ENCODE measurements at places on chromosomes 4 and X. TPM values are rescaled to one million over a fixed set of nuclear protein-coding genes. Genes with fewer than 3 reads are reported as not detected.
A peak's percentile ranks its signal among the peaks of the same experiment; 100 is the strongest.

DNA sequence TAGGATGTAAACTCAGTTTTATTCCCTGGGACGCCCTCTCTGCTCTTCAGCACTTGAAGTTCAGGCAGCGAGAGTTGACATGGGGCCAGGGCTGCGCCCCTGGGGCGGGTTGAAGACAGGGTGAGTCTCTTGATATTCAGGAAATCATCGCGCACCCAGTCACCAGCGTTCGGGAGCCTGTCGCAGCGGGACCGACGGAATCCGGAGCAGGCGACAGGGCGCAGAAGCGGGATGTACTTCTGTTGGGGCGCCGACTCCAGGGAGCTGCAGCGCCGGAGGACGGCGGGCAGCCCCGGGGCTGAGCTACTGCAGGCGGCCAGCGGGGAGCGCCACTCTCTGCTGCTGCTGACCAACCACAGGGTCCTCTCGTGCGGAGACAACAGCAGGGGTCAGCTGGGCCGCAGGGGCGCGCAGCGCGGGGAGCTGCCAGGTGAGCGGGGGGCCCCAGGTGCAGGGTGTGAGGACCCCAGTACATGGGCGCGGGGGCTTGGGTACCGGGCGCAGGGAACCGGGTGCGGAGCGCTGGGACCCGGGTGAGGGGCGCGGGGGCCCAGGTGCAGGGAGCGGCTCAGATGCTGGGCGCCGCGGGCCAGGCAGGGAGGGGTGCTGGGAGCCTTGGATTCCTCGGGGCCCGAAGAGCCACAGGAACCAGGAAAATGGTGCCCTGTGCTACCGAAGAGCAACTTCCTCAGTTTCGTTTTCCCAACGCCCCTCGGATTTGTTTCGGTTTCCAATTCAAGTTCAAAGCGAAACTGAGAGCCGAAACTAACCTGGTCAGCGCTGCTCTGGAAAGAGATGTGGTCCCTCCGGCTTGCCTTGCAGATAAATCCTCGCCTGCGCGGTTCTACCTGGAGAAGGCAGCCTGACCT, at the start of gene HERC6:
HERC6 (plus strand) TSS at position 162 of the 869 bp plus-strand sequence; CDS start at position 232, 70 bp downstream.
- DNase-seq = peak; percentile 88

DNA sequence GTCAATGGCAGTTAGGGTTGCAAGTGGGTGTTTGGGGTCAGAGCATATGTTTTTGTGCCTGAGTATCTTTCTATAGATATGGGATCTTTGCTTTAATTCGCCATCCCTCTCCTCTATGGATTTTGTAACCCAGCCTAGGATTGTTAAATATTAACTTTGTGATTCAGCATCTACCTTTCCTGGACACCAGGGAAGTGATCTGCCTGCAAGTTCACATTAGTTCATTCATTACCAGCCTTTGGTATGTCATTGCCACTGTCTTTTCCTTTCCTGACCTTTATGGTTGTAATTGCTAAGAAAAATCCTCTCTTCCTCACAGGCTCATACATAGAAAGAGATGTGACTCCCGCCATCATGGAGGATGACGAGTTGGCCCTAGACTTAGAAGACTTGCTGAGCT, 73.8 kb downstream of the KIT start:
- DNase-seq = peak; percentile 64

- peak; percentile 58 for DNase-seq
Measured at GRCh38 chr4:5381961-5382441, 326.4 kb downstream of the EVC2 start.

DNA sequence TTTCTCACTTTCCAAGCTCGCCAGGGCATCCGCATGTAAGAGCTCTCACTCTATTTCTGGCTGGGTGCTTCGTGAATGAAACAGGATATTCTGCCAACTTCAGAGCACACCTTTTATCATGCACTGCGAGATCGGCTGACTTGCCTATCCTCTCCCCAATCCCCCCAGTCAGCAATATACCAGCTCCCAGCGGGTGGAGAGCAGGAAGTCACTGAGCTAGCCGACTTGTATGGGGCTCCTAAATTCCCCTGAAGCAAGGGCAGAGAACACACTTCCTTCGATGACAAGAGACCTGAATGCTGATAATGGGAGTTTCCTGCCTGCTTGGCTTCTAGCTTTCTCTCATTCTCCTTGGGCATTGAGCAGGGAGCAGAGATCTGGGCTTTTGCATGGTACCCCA, 33.8 kb upstream of the MAMLD1 start:
- no peak for DNase-seq

DNA sequence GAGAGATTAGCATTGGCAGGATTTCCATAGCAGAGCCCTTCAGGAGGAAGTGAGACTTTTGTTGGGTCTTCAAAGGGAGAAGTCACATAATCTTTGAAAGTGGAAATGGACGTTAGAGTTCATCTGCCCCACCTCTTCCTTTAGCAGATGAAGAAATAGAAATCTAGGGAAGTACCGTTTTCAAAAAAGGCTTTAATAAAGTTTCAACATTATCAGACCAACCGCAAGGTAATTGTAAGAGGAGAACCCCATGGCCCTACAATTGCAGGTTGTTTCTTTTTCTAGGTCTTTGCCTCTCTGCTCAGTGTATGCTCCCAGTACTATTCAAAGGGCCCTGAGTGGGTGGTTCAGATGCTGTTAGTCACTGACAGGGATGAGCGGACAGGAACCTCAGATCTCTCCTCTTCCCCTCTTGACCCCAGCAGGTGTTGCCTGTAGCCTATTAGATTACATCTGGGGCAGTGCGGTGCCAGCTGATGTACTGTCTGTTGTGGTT, 48.6 kb upstream of the AP1S2 start:
- peak; percentile 15 for DNase-seq

DNA sequence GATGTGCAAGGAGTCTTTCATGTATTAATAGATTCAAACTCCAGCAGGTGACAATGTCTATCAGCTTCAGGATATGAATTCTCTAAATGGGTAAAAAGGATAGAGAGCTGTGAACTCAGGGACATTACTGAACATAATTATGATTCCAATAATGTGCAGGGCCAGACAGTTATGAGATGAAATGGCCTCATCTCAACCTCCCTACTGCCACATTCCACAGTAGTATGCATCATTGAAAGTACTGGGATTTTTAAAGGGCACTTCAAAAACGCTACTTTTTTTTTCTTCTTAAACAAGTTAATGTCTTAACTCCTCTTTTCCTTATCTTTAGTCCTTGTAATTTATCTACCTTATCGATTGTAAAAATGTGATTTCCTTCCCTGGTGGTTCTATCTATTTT, 202.0 kb downstream of the APBB2 start:
- DNase-seq = no peak

DNA sequence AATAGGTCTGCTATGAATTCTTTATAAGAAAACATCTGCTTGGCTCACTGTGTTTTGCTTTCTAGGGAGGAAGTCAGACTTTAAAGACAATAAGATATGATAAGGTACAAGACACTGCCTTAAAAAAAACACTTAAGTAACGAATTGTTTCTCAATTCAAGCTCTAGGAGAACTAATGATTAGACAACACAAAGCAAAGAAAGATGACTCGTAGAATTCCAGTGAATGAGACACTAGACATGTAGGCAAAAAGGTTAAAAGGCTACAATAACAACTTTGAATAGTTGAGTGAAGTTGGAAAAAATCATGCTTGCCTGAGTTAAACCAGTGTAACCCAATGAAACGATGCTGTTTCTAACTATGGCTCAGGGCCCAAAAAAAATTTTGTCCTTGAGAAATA, 344.4 kb upstream of the ACTRT1 start:
- peak; percentile 70 for DNase-seq

- DNase-seq = no peak
Measured at GRCh38 chr4:188930822-188931221, 791.6 kb downstream of the TRIML1 start.

GRCh38 chrX:153767674-153768055, 3.6 kb downstream of the PLXNB3 start:
- DNase-seq = no peak

- peak; percentile 38 for DNase-seq
Measured at GRCh38 chrX:3651277-3651676, 62.2 kb downstream of the PRKX start.

DNA sequence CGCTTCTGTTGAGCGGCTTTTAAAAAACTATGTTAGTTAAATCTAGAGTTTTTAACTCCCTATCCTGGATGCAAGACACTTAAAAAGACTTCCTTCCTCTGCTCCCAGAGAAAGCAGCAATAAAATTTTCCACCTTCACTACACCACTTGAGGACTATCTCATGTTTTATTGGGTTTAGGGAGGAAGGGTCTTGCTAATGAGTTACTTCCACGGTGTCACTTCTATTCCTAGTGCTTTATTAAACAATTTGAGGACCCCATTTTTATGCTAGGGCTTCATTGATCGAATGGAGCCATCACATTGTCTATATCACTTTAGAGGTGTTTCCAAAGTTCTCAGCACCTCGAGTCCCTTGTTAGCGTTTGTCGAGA, 3.7 kb upstream of the STIM2 start:
- no peak for DNase-seq

DNA sequence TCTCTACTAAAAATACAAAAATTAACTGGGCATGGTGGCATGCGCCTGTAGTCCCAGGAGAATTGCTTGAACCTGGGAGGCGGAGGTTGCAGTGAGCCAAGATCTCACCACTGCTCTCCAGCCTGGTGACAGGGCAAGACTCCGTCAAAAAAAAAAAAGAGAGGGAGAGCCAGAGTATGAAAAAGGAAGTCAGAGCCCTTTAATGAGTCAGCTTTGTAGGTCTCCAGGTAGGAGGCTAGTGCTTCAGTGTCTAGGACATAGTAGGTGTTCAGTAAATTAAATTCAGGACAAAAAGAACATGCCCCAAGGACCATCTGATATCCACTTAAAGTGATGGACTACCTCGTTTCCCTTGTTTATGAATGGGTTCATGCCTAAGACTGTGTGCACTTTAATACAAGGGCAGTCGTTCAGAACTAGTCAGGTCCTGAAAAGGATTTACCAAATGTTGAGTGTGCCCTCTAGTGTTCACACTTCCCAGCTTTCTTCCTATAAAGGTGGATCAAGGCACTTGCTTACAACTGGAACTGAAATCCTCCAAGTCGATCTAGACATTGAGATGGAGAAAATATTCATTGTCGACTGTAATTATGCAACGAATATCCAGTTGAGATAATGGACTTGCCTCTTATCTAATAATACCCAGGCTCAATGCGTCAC, 29.0 kb downstream of the F9 start:
- peak; percentile 68 for DNase-seq

DNA sequence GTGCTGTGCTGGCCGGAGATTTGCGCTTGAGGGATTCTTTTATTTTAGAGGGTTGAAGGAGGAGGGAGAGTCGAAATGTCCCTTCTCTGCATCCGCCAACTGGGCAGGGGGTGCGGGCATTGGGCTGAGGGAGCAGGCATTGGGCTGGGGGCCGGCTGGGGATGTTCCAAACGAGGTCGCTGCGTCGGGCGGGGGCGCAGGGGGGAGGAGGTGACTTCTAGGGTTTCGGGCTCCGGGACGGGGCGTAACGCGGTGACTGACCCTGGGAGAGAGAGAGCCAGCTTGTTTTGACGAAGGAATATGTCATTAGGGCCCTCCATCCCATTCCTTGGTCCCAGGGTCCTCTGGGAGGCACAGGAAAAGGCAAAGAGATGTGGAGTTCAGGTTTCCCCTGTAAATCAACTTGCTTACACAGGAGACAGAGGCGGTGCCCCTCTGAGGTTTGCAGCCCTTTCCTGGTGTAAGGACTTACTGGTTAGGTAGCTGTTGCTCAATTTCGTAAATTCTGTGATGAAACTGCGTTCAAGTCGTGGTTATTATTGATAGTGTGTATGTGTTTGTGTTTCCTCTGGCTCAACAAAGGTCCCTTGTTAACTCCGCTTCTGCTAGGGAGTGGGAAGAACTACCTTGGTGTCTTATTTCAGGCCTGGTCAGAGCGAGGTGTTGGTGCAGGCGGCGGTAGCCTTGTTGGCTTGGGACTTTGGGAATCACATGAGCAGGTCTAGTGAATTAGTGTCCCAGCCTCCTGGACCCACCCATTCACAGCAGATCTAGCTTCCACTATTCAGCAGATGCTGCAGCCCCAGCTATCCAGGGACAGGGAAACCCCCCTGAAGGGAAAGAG, 716 bp downstream of the FHIP1A start:
- peak; percentile 76 for DNase-seq

DNA sequence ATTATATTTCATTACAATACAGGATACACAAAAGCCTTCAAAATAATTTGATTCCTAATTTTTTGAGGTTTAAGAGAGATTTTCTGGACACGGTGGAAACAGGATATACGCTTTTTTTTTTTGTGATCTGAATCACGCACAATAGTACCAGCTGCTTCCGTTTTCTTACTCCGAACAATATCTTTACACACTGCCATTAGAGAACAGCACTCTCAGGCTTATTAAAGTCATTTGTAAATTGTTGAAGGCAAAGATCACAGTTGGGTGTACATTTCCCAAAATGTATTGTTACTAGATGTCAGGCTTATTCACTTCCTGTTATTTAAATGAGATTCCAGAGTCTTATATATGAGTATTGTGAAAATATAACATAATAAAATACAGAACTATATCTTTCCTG, 71.5 kb downstream of the TMEM47 start:
- no peak for DNase-seq

DNA sequence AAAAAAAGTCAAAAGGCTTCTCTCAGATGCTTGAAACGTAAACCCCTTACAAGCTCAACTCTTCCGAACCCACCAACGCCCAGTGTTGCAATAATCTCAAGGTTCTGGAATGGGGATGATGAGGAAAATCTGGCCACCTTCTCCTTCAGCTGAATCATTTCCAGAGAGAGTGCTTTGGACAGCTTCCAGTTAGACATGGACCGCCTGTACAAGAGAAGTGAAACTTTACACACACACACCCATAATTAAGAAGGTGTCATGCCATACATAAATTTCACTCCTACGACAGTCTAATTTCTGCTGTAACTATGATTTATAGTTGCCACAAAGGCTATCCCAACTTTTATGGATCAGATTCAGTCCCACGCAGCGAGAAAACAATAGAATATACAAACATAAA, 72.3 kb downstream of the PRKG2 start:
- peak; percentile 19 for DNase-seq

GRCh38 chr4:186807808-186808629, 84.4 kb upstream of the FAT1 start:
- DNase-seq = peak; percentile 75

GRCh38 chrX:2955281-2955680, 26.1 kb upstream of the ARSD start:
- DNase-seq = no peak

PAK3 gene
- total RNA-seq = 9.2 TPM

NUP62CL gene
- total RNA-seq = 5.6 TPM

ARR3 gene
- total RNA-seq = not detected

ERAS gene
- 0.20 TPM for total RNA-seq

Data from renal cortical epithelial cell (primary cell).